ENCODE measurements at places on chromosomes 16 and 17.

DNA sequence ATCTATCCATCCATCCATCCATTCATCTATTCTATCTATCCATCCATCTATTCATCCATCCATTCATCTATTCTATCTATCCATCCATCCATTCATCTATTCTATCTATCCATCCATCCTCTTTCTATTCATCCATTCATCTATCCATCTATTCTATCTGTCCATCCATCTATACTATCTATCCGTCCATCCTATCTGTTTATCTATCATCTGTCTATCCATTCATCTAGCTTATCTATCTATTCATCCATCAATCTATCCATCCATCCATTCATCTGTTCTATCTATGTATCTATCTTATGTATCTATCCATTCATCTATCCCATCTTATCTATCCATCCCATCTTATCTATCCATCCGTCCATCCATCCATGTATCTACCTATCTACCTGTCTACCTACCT, 8.8 kb downstream of the RNF213 start:
- H3K4me1 ChIP-seq = peaks cover 40% of the 10 kb centered on the region
- peaks cover 39% of the 10 kb centered on the region for H3K36me3 ChIP-seq
- DNase-seq = no peak

- H3K4me1 ChIP-seq = no peaks in the 10 kb centered on the region
- no peak for DNase-seq
- H3K27me3 ChIP-seq = peaks cover 18% of the 10 kb centered on the region
- H3K4me3 ChIP-seq = no peak overlapping the region
- no peaks in the 10 kb centered on the region for H3K36me3 ChIP-seq
- no peak overlapping the region for H3K27ac ChIP-seq
Observed at GRCh38 chr17:31688701-31689100, 170.3 kb downstream of the COPRS start.

GRCh38 chr16:80006241-80007215, 406.0 kb upstream of the MAF start:
- H3K27me3 ChIP-seq = no peaks in the 10 kb centered on the region
- H3K4me1 ChIP-seq = no peaks in the 10 kb centered on the region
- H3K36me3 ChIP-seq = no peaks in the 10 kb centered on the region
- no peak for DNase-seq
- no peak overlapping the region for H3K4me3 ChIP-seq
- no peak overlapping the region for H3K27ac ChIP-seq

DNA sequence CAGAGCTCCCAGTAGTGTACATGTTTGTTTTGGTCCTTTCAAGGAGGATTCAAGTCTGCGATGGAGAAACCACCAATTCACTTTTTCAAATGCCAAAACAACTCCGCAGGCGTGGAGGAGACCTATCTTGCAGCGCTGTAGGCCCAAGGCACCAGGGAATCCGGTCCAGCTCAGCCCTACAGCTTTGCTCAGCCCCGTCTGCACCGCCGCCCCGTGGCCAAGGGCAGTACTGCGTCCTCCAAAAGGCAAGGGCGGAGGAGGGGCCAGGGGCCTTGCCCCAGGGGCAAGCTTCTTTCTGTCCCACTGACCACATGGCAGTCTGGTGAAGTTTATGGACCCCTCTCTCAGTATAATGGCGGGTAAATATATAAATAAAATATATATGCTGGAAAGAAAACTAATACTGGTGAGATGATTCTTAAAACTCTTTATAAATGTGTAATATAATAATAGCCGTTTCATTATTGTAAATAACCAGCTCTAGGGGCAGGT, 709 bp upstream of the CD300LG start:
- DNase-seq = peak; percentile 82
- H3K4me1 ChIP-seq = no peaks in the 10 kb centered on the region
- no peak overlapping the region for H3K27ac ChIP-seq
- H3K27me3 ChIP-seq = peaks cover 43% of the 10 kb centered on the region

- peak; percentile 42 for DNase-seq
- no peaks in the 10 kb centered on the region for H3K27me3 ChIP-seq
- H3K4me3 ChIP-seq = no peak overlapping the region
- H3K36me3 ChIP-seq = peaks cover 74% of the 10 kb centered on the region
Observed at GRCh38 chr16:57000271-57001025, 11.1 kb downstream of the NLRC5 start.

GRCh38 chr17:13671341-13671740, 69.6 kb upstream of the HS3ST3A1 start:
- DNase-seq = no peak
- H3K36me3 ChIP-seq = no peaks in the 10 kb centered on the region
- no peak overlapping the region for H3K4me3 ChIP-seq
- H3K27me3 ChIP-seq = peaks cover 6% of the 10 kb centered on the region
- no peak overlapping the region for H3K27ac ChIP-seq
- H3K4me1 ChIP-seq = no peaks in the 10 kb centered on the region

DNA sequence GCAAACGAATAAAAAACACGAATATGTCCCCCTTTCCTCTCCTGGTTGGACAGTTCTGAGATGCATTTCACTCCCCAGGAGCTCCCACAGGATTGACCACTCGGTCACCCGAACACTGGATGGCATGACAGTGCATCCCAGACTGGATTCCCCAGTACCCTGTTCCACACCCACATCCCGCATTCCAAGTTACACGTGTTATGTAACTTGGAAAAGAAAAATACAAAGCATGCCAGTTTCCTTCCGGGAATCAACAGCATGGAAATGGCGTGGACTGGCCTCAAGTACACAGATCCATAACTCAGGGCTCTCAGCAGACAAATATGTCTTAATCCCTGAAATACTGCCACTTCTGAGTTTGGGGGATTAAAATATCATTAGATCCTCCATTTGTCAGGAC, 12.6 kb upstream of the KLHL36 start:
- no peak for DNase-seq
- no peak overlapping the region for H3K27ac ChIP-seq
- peaks cover 55% of the 10 kb centered on the region for H3K4me1 ChIP-seq
- no peaks in the 10 kb centered on the region for H3K36me3 ChIP-seq
- peaks cover 56% of the 10 kb centered on the region for H3K27me3 ChIP-seq

DNA sequence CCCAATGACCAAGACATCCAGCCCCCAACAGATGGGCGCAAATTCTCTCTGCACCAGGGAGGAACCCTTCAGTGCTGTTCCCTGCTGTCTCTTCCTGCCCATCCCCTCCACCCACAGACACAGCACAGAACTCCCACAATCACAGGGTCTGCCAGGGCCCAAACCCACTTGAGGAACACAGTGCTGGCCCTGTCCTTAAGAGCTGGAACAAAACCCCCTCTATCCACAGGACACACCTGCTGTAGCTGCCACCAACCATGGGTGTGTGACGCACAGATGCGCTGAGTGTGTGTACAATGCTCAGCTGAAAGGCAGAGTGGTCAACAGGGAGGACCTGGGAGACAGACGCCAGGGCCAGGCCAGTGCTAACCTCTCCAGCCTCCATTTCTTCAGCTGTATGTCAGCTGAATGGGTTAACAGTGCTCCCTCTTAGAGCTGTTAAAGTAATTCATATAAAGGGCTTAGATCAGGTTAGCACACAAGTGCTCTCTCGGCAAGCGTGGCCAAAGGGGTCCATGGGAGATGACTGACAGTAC, 62.1 kb downstream of the AMFR start:
- H3K27me3 ChIP-seq = no peaks in the 10 kb centered on the region
- H3K36me3 ChIP-seq = peaks cover 13% of the 10 kb centered on the region
- H3K4me1 ChIP-seq = peaks cover 15% of the 10 kb centered on the region
- no peak overlapping the region for H3K27ac ChIP-seq
- no peak overlapping the region for H3K4me3 ChIP-seq

GRCh38 chr17:8965394-8966168, at the start of gene PIK3R5:
PIK3R5 (minus strand) TSS chr17:8965707; CDS start chr17:8911494, 54,213 bp downstream.
- DNase-seq = peak; percentile 87
- peaks cover 57% of the 10 kb centered on the region for H3K4me1 ChIP-seq
- H3K27me3 ChIP-seq = no peaks in the 10 kb centered on the region
- peak within 1 kb of the TSS; percentile 93 for H3K4me3 ChIP-seq

DNA sequence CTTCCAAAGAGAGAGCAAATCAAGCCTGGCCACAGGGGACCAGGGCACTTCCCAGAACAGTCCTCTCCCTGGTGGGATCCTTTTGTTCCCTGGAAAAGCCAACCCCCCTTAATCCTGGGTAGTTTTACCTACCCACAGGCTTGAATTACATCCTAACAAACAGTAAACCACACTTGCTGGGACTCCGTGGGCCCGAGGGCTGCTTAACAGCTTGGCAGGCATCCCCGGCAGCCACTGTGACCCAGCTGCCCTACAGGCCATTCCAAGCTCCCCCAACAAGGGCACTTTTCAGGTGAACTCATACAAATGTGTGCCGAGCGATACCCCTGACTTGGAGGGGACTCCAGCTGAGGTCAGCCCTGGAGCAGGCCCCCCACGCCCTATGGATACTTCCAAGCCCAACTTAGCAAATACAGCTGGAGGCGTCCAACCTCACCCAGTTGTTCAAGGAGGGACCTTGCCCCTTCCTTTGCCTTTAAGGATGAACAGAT, 26.4 kb downstream of the ADCY9 start:
- H3K27me3 ChIP-seq = peaks cover 14% of the 10 kb centered on the region
- H3K36me3 ChIP-seq = no peaks in the 10 kb centered on the region
- H3K27ac ChIP-seq = no peak overlapping the region
- no peak for DNase-seq
- peaks cover 5% of the 10 kb centered on the region for H3K4me1 ChIP-seq
- no peak overlapping the region for H3K4me3 ChIP-seq

- H3K36me3 ChIP-seq = no peaks in the 10 kb centered on the region
- H3K27ac ChIP-seq = no peak overlapping the region
- no peak for DNase-seq
- H3K4me3 ChIP-seq = no peak overlapping the region
- H3K27me3 ChIP-seq = peaks cover 64% of the 10 kb centered on the region
Observed at GRCh38 chr17:55259684-55260111, 5.1 kb upstream of the HLF start.

- peaks cover 43% of the 10 kb centered on the region for H3K4me1 ChIP-seq
- peak; percentile 69 for DNase-seq
- no peaks in the 10 kb centered on the region for H3K27me3 ChIP-seq
- H3K4me3 ChIP-seq = peak overlapping the region; percentile 63
- peak overlapping the region; percentile 72 for H3K27ac ChIP-seq
- no peaks in the 10 kb centered on the region for H3K36me3 ChIP-seq
Observed at GRCh38 chr16:14193316-14193871, 122.3 kb downstream of the MRTFB start.

GRCh38 chr17:16470265-16470664, 21.7 kb downstream of the LRRC75A start:
- H3K27me3 ChIP-seq = no peaks in the 10 kb centered on the region
- H3K4me3 ChIP-seq = no peak overlapping the region
- no peaks in the 10 kb centered on the region for H3K4me1 ChIP-seq
- no peak overlapping the region for H3K27ac ChIP-seq
- no peak for DNase-seq

GRCh38 chr16:11051879-11052808, 107.8 kb downstream of the CLEC16A start:
- H3K4me3 ChIP-seq = peak overlapping the region; percentile 39
- H3K27ac ChIP-seq = peak overlapping the region; percentile 90
- peaks cover 72% of the 10 kb centered on the region for H3K36me3 ChIP-seq
- DNase-seq = peak; percentile 86
- H3K27me3 ChIP-seq = no peaks in the 10 kb centered on the region

DNA sequence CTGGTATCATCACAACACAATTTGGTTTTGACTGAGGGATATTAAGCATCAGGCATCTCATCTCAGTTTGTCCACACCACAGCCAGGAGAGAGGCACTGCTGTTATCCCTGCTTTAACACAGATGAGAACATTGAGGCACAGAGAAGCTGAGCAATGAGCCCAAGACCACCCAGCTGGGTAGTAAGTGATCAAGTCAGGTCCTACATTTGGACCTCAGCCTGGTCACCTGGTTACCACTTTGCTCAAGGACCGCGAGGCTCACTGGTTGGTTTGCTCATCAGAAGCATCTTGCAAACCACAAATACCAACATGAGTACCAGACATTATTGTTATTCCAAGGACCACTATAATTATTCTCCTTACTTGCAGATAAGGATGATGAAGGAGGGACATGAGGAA, 245.5 kb downstream of the CBLN1 start:
- no peaks in the 10 kb centered on the region for H3K4me1 ChIP-seq
- H3K4me3 ChIP-seq = no peak overlapping the region
- H3K27me3 ChIP-seq = no peaks in the 10 kb centered on the region
- H3K36me3 ChIP-seq = no peaks in the 10 kb centered on the region

GRCh38 chr17:12693640-12694039, 27.9 kb downstream of the MYOCD start:
- H3K27me3 ChIP-seq = no peaks in the 10 kb centered on the region
- no peak overlapping the region for H3K4me3 ChIP-seq
- H3K27ac ChIP-seq = no peak overlapping the region
- no peaks in the 10 kb centered on the region for H3K4me1 ChIP-seq
- H3K36me3 ChIP-seq = no peaks in the 10 kb centered on the region

DNA sequence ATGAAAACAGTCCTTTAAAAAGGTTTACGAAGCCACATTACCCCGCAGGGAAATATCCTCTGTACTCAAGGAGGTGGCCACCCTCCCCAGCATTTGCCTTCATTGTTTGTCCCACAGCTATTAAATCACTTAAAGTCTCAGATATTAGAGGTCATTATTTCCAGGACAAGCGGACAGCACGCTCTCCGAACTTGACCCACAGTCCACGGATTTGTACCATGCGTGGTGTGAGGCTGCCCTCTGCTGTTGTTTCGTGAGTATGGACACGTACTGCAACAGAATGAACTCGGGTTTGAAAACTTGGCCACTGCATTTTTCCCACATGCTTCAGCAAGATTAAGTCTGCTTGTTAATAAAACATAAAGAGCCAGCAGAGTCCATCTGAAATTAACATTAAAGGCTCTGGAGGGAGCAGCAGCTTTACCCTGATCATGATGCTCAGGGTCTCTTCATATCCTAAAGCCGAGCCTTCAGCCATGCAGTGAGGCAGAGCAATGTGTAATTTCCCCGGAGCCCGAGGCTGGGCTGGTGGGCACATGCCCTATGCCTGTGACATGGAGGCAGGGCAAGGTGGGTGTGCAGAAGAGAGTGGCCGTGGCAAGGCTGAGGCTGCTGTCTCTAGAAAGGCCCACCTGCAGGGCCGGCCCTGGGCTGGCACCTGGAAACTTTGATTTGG, 19.7 kb downstream of the MEAK7 start:
- H3K4me1 ChIP-seq = peaks cover 6% of the 10 kb centered on the region
- H3K4me3 ChIP-seq = no peak overlapping the region
- DNase-seq = no peak
- H3K36me3 ChIP-seq = peaks cover 46% of the 10 kb centered on the region

DNA sequence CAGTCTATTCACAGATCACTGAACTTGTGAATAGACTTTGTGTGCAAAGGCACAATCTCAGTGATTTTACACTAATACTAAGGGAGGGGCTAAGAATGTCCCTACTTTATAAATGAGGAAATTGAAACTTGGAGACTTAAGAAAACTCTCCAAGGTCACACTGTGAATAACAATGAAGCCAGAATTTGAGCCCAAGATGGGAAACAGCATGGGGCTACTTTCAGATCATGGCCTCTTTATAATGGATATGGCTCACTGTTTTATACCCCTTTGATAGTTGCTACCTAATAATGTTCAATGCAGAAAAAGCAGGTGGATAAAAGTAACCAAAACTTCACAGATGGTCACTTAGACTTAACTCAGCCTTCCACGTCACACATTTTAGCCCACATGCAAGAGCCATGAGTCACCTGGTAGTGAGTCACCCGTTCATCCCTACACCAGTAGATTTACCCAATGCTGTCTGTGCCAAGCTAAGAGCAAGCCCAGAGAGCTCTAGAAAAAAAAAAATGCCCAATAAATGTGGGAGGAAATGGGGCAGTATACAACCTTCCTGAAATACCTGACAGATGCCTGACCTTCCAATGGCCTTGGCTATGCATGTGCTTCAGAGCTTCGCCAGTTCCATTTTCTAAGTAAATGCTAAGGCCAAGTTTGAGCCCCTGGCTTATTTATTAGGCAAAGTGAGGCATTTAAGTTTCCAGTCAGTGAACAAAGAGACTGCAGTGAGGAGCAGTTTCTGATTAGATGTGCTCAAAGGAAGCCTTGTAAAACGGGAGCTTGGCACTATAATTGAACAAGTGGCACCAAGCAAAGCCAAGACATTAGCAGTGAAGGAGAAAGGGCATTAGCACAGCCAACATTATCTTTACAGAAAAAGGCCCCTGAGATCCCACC, 219.7 kb downstream of the TMEM114 start:
- DNase-seq = no peak
- H3K27ac ChIP-seq = no peak overlapping the region
- no peak overlapping the region for H3K4me3 ChIP-seq

Data from activated naive CD4-positive, alpha-beta T cell treated with anti-CD3 and anti-CD28 coated beads, Interleukin-2, amount 10 ng/mL, durations not matched to agents 7 days and 5 days (primary cell).